ENCODE measurements at places on chromosomes 4 and X. TPM values are rescaled to one million over a fixed set of nuclear protein-coding genes. Genes with fewer than 3 reads are reported as not detected.

Gene ITGB1BP2
- 0.15 TPM for polyA plus RNA-seq

Gene PLAC8
- 14.2 TPM for polyA plus RNA-seq

Gene WDFY3
- 7.7 TPM for polyA plus RNA-seq

Gene ZNF157
- polyA plus RNA-seq: not detected

Gene PNMA6A
- polyA plus RNA-seq: 11.8 TPM

Gene RADX
- polyA plus RNA-seq: 2.1 TPM

Gene CLDN34
- not detected for polyA plus RNA-seq

Gene SYN1
- 3.7 TPM for polyA plus RNA-seq

- no peaks in the 10 kb centered on the region for H3K36me3 ChIP-seq
- no peak for DNase-seq
- no peak overlapping the region for H3K27ac ChIP-seq
- H3K4me1 ChIP-seq: no peaks in the 10 kb centered on the region
- no peaks in the 10 kb centered on the region for H3K27me3 ChIP-seq
Observed at GRCh38 chr4:23161787-23162186, 469.1 kb downstream of the GBA3 start.

DNA sequence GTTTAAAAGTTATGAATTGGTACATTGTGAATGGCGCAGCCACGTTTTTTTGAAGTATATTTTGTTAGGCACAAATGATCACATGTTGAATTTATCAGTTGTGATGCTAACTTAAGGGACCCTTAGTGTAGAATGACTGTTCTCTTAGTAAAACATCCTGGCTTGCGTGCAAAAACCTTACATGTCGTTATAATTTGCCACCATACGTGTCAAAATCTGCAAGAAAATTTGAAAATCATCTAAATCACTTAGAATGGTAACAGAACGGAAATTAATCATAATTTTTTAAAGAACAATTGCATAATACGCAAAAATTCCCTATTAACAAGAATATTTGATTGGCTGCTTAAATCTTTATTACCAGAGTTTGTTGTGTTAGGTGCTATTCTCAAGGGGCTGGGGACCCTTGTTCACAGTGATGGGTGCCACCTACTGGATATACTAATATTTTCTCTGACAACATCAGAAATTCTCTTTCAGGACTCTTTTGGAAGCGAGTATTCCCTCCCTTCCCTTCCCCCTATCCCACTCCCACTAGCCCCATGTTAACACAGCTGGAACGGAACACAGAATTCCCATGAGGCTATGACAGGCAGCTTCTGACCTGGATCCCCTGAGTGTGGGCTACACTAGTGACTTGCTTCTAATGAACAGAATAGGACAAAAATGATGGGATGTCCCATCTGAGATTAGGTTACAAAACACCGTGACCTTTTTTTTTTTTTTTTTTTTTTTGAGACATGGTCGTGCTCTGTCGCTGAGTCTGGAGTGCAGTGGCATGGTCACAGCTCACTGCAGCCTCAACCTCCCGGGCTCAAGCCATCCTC is 71.8 kb downstream of the SUPT20HL2 start:
- no peaks in the 10 kb centered on the region for H3K36me3 ChIP-seq
- peak overlapping the region; percentile 60 for H3K27ac ChIP-seq
- H3K4me3 ChIP-seq: no peak overlapping the region

- peak overlapping the region; percentile 71 for H3K27ac ChIP-seq
- peak; percentile 30 for DNase-seq
- H3K36me3 ChIP-seq: no peaks in the 10 kb centered on the region
- no peak overlapping the region for H3K4me3 ChIP-seq
Observed at GRCh38 chr4:126799971-126800574, 832.7 kb upstream of the INTU start.

GRCh38 chr4:7854216-7854615 is 85.4 kb downstream of the AFAP1 start:
- H3K27ac ChIP-seq: no peak overlapping the region
- no peak overlapping the region for H3K4me3 ChIP-seq
- H3K36me3 ChIP-seq: no peaks in the 10 kb centered on the region
- H3K27me3 ChIP-seq: no peaks in the 10 kb centered on the region

GRCh38 chr4:56086073-56086541 is 137.4 kb downstream of the CEP135 start:
- H3K27me3 ChIP-seq: no peaks in the 10 kb centered on the region
- peaks cover 7% of the 10 kb centered on the region for H3K4me1 ChIP-seq
- no peak overlapping the region for H3K4me3 ChIP-seq
- no peaks in the 10 kb centered on the region for H3K36me3 ChIP-seq

DNA sequence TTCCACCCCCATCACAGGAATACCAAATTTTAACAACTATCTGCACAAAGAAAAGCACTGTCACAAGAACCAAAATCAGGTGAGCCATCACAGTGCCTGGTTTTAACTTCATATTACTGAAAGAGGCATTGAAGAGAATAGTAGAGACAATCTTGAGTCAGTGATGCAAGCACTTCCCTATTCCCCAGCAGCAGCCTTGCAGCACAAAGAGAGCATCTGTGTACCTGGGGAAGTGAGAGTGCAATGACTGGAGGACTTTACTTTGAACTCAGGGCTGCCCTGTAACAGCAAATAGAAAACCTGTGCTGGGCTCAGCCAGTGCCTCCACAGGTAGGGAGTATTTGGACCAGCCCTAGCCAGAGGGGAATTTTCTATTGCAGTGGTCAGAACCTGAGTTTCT is 361.8 kb downstream of the TEX13C start:
- H3K36me3 ChIP-seq: no peaks in the 10 kb centered on the region
- DNase-seq: no peak
- H3K4me3 ChIP-seq: no peak overlapping the region
- H3K4me1 ChIP-seq: no peaks in the 10 kb centered on the region
- no peaks in the 10 kb centered on the region for H3K27me3 ChIP-seq
- no peak overlapping the region for H3K27ac ChIP-seq

GRCh38 chrX:118571836-118572235 is 76.2 kb downstream of the DOCK11 start:
- peak overlapping the region; percentile 51 for H3K27ac ChIP-seq
- no peaks in the 10 kb centered on the region for H3K4me1 ChIP-seq
- peak; percentile 26 for DNase-seq
- no peaks in the 10 kb centered on the region for H3K27me3 ChIP-seq
- no peak overlapping the region for H3K4me3 ChIP-seq

DNA sequence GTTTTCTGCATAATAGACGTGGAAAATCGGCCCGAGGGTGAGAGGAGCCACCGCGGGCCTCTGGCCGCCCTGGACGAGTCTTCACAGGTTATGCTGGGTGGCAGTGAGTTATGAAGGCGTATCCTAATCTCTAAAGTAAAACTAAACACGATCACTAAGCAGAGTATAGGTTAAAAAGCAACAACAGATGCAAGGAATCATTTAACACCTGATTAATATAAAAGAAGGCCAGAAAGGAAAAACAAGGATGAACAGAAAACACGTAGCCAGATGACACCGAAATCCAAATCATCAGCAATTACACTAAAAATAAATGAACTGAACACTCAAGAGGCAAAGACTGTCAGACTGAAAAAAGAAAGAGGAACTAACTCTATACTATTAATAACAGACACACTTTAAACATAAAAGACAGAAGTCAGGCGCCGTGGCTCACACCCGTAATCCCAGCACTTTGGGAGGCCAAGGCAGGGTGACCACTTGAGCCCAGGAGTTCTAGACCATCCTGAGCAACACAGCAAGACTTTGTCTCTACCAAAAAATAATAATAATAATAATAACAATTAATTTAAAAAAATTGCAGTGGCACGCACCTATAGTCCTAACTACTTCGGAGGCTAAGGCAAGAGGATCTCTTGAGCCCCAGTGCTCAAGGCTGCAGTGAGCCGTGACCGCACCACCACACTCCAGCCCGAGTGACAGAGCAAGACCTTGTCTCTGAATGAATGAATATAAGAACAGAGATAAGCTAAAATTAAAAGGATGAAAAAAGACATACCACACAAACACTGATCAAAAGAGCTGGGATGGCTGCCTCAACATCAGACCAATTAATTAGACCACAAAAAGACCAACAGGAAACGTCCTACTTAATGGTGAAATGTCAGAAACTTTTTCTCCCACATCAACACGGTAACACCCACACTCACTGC is 30.0 kb downstream of the CTBP1 start:
- no peak overlapping the region for H3K27ac ChIP-seq
- H3K36me3 ChIP-seq: no peaks in the 10 kb centered on the region
- no peak for DNase-seq
- H3K4me1 ChIP-seq: no peaks in the 10 kb centered on the region
- no peaks in the 10 kb centered on the region for H3K27me3 ChIP-seq

- H3K4me3 ChIP-seq: no peak overlapping the region
- no peaks in the 10 kb centered on the region for H3K27me3 ChIP-seq
Observed at GRCh38 chr4:69689599-69689998, 36.6 kb upstream of the UGT2A1 start.

DNA sequence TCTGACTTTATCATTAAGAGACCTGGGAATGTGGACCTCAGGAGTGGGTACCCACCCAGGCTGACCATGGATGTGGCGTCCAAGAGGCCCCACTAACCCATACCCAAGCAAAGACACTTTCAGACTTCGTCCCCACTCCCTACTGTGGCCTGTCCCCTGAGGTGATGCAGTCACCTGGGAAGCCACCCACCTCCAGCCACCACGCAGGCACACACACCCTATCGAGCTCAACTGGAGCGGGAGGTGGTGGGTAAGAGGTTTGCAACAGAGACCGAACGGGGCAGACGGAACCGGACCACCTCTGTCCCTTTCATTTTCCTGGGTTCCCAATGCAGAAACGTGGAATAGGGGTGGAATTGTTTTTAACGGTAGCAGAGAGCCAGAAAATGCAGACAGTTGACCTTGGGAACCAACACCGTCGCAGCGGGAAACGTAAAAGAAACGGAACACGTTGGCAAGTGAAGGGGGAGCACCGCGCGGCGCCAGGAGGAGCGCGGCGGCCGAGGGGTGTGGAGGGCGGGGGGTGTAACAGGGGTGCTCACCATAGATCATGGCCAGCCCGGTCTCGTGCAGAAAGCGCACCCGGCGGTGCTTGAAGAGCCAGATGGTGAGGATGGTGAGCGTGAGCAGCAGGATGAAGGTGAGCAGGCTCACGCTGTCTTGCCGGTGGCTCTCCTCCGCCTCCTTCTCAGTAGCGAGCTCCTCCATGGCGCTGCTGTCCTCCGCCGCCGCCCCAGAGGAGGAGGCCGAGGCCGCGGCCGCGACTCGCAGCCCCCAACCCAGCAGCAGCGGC is 559 bp downstream of the SLC9A7 start:
- peak; percentile 24 for DNase-seq
- no peaks in the 10 kb centered on the region for H3K4me1 ChIP-seq
- peak overlapping the region; percentile 39 for H3K4me3 ChIP-seq
- no peaks in the 10 kb centered on the region for H3K36me3 ChIP-seq
- H3K27me3 ChIP-seq: no peaks in the 10 kb centered on the region

DNA sequence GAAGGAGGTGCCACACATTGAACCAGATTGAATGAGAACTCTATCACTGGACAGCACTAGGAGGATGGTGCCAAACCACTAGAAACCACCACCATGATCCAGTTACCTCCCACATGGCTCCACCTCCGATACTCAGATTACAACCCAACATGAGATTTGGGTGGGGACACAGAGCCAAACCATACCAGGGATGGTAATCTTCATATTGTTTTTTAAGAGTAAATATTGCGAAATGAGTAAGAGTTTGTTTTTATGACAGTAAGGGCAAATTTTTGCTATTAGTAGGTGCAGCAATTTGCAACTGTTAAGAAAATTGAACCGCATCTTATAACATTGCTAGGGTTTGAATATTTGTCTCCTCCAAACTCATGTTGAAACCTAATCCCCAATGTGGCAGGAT is 891.5 kb downstream of the NLGN4X start:
- no peak overlapping the region for H3K27ac ChIP-seq
- no peaks in the 10 kb centered on the region for H3K36me3 ChIP-seq
- H3K27me3 ChIP-seq: no peaks in the 10 kb centered on the region
- H3K4me3 ChIP-seq: no peak overlapping the region
- DNase-seq: no peak

DNA sequence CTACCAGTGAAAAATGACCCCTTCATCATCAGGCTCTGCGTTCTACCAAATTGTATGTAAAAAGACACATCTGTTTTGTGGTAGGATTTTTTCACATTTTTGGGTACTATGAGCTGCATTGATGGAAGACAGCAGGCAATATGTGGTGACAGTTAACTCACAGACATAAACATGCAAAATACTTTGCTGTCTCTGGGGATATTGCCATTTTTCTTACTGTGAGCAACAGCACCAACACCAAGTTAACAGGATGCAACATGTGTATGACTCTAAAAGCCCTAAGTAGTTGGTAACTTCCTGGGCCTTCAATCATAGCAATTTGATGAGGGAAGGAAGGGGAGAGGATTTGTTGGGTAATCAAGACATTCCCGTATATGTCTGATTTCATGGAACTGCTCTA is 56.4 kb upstream of the DRP2 start:
- DNase-seq: no peak
- H3K27ac ChIP-seq: no peak overlapping the region
- H3K4me1 ChIP-seq: no peaks in the 10 kb centered on the region
- no peaks in the 10 kb centered on the region for H3K36me3 ChIP-seq

DNA sequence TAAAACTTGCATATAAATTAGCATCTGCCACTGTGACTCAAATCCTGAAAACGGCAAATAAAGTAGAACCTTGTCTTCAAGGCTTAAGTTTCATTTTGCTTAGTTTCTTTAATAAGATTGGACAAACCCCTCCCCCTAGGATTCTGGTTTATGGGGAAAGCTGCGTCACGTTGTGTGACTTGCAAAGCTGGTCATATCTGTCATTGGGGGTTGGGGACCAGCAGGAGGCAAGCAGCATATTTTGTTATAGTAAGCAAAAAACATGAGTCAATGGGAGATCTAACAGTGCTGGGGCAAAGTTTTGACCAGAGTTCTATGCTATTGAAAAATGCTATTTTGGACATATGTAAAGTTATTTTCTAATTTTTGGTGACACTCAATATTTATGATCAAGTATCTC is 407.3 kb downstream of the PCDH18 start:
- H3K4me3 ChIP-seq: no peak overlapping the region
- no peaks in the 10 kb centered on the region for H3K4me1 ChIP-seq
- no peaks in the 10 kb centered on the region for H3K36me3 ChIP-seq
- no peaks in the 10 kb centered on the region for H3K27me3 ChIP-seq
- DNase-seq: peak; percentile 14
- H3K27ac ChIP-seq: no peak overlapping the region
